ENCODE measurements at places on chromosomes 6 and 20.

DNA sequence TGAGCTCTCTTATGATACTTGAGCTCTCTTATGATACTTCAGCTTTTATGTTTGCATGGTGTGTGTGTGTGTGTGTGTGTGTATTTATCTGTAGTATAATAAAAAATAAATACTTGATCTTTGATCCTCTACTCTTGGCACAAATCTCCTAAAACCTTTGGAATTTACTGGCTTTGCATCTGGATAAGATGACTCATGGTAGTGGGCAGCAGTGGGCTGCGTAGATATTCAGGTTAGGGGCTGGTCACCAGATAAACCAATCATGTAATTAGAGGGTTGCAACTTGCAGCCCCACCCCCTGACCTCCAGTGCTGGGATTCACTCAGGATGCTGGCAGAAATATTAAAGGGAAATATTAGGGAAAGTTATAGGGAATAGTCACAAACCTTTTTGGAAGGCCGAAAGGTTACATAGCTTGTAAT is 151.9 kb upstream of the COL21A1 start:
- DNase-seq: peak; percentile 78

DNA sequence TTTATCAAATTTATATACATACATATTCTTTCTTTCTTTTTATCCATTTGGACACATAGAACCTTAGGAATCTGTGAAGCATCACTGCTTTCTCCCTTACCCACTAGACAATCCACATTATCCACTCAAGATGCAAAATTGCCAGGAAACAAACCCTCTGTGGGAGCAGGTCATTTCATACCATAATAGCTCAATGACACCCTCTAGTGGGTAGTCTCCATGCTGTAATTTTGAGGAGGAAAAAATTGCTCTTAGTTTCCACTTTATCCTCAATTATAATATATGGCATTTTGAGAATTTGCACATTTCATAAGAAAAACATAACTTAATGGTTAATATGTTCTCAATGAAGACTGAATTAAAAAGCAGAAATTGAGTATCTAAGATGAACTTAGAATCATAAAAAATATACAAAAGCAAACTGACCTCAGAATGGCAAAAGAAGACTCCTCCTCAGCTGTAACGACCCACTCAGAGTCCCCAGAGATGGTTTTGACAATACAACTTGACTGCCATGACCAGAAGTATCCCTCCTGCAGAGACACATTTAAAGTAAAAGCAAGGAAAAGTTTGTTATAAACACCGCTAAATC is 164.1 kb downstream of the FRK start:
- DNase-seq: peak; percentile 8

DNA sequence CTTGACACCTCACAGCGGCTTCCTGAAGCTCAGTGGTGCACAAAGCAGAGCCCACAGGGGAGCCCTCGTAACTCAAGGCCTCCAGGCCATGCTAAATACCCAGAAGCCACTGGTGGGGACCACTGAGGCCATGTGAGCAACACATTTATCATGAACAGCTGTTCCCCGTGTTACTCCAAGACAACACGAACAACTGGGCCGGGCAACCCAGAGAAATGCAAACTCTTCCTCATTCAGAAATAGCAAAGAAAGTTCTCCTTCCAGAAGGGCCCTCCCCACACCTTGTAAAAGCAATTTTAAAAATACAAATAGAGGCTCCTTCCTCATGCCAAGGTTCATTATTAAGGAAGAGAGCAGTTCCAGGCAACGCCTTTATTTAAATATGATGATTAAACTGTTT is 36.3 kb upstream of the SLCO4A1 start:
- no peak for DNase-seq

GRCh38 chr6:157613011-157613522 is 210.0 kb upstream of the SNX9 start:
- peak; percentile 83 for DNase-seq

DNA sequence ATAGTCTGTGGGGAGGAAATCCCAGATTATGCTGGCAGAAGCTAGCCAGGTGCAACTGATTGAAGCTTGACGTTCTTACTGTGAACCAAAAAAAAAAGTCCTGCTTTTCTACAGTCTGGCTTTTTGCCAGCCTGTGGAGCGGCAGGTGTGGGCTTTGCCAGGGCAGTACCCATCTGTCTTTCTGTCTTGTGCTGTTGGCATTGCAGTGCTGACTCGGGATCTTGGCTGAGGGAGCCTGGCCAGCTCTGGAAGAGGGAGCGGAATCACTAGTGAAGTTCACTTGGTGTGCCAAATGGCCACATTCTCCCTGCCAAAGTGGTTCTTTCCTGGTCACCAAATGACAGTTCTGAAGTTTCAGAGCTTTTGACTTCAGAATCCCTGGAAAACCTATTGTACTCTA is 5.0 kb downstream of the KIF3B start:
- DNase-seq: no peak

- no peak for DNase-seq
These were observed 52.8 kb upstream of the MPC1 start for GRCh38 chr6:166435574-166435973.

GRCh38 chr6:13470238-13471140 is 16.9 kb downstream of the GFOD1 start:
- no peak for DNase-seq

DNA sequence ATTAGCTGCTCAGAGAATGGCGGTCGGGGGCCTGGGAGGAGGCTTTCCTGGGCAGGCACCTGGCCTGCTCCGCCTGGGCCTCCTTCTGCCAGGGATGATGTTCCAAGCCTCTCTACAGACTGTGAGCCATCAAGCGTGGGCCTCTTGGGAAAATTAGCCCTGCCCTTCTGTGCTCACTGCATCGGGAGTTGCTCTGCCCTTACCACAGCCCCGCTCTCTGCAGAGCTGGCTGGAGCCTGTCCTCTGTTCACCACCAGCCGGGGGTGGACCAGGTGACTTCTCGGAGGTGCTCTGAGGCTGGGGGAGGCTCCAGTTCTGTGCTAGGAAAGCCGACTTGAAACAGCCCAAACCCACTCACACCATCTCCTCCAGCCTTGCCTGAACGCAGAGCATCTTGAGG is 24.2 kb downstream of the MDGA1 start:
- no peak for DNase-seq

DNA sequence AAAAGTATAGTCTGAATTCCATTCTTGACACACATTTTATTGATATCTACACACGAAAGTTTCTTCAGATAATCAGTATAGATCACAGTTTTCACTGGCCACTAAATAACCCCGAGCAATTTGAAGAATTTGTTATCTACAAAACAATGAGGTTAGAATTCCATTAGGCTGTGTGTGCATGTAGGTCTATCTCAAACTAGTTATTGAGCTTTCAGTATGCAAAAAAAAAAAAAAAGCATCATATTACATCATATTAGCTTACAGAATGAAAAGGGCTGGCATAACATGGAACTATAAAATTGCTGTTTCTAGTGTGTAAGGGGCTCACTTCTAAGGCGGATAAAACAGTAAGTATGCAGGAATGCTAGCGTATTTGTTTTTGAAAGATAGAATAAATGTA is 59.5 kb upstream of the ADGRG6 start:
- no peak for DNase-seq

DNA sequence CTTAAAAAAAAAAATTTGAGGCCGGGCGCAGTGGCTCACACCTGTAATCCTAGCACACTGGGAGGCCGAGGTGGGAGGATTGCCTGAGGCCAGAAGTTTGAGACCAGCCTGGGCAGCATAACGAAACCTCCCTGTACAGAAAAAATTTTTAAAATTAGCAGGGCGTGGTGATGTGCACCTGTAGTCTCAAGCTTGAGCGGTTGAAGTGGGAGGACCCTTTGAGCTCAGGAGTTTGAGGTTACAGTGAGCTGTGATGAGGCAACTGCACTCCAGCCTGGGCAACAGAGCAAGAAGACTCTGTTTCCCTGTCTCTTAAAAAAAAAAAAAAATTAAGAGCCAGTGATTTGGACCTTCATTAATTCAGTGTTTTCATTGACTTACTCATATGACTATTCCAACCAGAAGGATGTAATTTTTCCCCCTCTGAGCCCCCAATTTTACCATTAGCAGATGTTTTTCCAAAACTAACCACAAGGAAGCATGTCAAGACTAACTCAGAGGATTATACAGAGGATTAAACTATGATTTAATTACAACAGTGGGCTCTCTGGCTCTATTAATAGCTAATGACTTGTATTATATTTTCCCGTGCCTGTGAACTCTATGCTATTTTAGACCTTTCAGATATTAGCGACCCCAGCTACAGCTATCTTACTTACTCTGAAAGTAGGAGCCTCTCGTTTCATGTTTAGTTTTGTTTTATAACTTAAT is 75.1 kb downstream of the ARID1B start:
- DNase-seq: no peak

DNA sequence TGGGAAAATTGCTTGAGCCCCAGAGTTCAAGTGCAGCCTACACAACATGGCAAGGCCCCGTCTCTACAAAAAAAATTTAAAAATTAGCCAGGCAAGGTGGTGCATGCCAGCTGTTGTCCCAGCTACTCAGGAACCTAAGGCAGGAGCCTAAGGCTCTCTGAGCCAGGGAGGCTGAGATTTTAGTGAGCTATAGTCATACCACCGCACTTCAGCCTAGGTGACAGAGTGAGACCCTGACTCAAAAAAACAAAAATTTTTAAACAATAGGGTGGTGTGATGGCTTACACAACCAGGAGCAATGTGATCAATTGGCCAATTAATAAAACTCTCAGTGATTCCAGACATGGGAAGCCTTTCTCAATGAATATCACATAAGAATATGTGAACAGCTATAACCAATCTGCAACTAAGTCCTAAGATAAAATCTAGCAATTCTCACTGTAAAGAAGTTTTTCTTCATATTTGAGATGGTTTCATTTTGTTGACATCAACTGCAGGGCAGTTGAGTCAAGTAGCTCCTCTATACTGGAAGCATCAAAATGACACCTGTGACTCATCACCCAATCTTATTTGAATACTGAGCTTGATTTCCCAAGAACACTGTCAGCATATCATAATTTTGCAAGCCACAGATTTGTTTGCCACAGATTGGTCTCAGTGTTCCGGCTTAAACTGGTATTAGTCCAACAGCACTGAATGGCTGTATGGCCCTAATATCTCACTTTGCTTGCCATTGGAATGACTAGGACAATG is 169.0 kb upstream of the GJE1 start:
- no peak for DNase-seq

DNA sequence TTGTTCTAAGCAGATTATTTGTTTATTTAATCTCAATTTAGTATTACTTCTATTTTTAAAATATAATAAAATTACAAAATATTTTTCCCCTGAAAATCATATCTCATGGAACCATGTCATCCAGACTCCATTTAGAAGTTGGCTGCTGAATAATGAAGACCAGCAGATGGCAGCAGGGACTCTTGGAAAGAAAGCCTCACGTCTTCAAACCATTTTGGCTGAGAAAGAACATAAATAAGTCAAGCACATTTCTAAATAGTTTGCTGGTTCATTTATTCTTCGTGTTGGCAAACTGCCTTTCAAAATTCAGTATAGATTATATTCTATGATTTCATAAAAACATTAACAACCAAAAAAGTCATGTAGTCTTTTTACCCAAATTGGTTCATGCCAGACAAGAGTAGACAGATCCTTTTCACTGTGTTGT is 71.7 kb downstream of the RCAN2 start:
- DNase-seq: peak; percentile 8

GRCh38 chr6:16503970-16504415 is 257.3 kb downstream of the ATXN1 start:
- DNase-seq: no peak

GRCh38 chr6:13166916-13167315 is 161.4 kb downstream of the TBC1D7 start:
- DNase-seq: no peak

DNA sequence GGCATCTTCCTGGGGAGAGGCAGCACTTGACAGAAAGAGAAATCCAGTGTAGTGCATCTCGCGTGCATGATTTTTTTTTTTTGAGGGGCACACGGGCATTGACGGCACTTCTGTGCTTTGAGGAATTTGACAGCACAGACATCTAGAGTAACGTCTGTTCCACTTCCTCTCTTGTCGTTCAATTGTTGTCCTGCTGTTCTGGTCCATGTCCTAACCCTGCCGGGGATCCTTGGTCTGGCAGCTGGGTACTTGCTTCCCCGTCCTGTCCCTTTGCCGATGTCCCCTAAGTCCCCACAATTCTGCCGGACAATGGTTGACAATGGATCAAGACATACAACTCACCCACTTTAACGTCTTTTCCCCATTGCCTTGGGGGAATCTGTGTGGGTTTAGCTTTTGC is 46.0 kb upstream of the NAA20 start:
- no peak for DNase-seq

DNA sequence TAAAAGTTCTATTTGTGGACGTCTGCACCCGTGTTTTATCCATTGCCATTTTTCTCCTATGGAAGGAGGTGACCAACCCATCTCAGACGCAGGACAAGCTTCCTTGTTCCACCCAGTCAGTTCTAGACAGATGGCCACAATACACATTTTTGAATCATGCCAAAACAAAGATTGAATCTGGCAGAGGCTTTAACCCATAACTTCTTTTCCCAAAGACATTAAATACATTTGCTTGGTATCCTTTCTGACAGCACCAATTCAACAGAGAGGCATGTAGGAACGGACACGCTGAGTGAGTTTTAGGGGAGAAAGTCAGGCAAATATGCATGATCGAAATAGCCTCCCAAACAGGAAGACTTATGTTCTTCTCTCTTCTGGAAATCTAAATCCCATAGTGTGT is 552.7 kb upstream of the AGPAT4 start:
- DNase-seq: no peak

DNA sequence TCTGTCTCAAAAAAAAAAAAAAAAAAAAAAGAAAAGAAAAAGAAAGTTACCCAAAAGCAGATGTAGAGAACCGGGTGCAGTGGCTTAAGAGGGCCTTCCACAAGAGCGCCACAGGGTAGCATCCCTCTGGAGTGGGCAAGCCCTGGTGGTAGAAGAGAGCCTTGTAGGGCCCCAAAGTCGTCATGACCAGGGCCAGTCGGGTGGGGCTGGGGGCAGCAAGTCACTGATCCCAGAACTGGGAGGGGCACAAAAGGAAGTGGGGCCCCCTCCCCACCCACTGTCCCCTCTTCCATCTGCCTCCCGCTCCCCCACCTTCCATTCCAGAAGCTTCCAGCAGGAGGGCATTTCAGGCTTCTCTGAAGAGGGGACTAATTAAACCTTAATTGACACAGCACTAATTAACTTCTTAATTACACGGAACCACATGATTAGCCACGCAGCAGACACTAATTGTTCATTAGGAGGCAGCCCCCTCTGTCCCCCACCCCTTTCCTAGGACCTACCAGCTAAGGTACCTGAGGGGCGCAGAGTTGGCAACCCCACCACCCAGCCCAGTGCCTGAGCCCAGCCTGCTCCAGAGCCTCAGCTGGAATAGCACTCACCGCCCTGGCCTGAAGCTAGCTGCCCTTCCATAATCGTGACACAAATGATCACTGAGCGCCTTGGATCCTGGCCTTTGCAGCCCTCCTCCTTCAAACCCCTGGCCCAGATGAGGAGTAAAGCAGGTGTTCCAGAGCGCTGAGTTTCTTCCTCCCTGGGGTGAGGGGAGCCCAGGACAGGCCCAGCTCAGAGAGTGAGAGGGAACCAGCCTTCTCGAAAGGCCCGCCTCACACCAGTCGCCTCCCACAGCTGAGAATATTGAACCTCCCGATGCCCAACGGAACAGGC is 34.8 kb downstream of the MDFI start:
- DNase-seq: no peak

- DNase-seq: no peak
These were observed 10.6 kb upstream of the HMGA1 start for GRCh38 chr6:34226066-34226465.

- no peak for DNase-seq
These were observed 853.8 kb downstream of the MAFB start for GRCh38 chr20:39835130-39835842.

- DNase-seq: no peak
These were observed 15.8 kb upstream of the FOXC1 start for GRCh38 chr6:1593958-1594314.

- no peak for DNase-seq
These were observed 14.0 kb downstream of the ETV7 start for GRCh38 chr6:36373368-36374019.

Measured in A549 (cell line).